ENCODE measurements at places on chromosomes 2 and 18.

GRCh38 chr2:111169268-111169667, 48.6 kb downstream of the BCL2L11 start:
- DNase-seq = no peak

- no peak for DNase-seq
These were observed 220.1 kb downstream of the OSR1 start for GRCh38 chr2:19138264-19138825.

GRCh38 chr2:88596141-88596830, 31.0 kb downstream of the EIF2AK3 start:
- DNase-seq = no peak

DNA sequence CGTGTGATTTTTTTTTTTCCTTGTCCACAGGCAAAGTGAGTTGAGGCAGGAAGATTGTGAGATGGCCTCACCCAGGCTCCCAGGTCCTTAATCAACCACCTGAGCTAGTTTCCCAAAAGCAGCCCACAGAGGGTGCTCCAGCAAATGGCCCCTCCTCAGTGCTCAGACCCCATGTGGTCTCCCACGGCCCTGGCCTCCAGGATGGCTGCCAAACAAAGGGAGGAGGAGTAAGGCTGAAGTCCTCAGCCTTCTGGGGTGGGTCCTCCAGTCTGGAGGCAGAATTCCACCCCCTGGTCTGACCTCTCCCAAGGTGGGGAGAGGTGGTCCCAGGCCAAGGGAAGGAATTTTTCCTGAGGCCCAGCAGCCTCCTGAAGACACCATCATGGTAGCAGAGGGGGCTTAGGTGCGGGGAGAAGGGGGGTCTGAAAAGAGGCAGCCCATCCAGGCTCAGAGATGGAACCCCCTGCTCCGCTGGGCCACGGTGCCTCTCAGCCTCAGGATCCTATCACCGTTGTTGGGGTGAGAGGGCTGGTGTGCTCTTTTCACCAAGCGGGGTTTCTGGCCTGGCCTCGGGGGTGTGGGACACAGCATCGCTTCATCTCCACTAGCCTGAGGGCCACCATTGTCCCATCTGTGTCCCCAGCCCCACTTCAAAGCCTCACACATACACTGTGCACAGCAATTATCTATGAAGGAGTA, 2.3 kb downstream of the NGEF start:
- no peak for DNase-seq

GRCh38 chr2:190582736-190583506, 48.4 kb upstream of the NEMP2 start:
- DNase-seq = no peak

Data from effector CD8-positive, alpha-beta T cell (primary cell).